KBM-7 (cell line): ENCODE measurements at places on chromosomes 5 and 9.
A peak's percentile ranks its signal among the peaks of the same experiment; 100 is the strongest.

DNA sequence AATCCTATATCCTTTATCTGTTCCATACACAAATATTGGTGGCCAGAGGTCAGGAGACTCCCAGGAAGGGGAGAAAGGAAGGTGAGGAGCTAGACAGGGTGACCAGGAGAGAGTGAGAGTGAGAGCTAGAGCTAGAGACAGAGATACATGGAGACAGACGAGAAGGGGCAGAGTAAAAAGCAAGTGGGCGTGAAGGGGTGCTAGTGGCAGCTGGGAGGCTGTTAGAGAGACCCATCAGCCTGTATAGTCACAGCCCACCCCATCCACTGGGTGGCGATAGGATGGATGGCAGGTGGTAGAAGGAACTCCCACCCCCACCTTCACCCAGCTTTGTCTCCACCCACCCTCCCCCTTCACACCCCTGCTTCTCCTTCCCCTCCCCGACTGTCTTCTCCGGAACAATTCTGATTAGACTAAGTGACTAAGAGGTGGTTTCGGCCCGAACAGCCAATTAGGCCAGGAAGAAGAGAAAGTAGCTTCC lies 32.8 kb downstream of the PCDH1 start:
- DNase-seq = no peak

DNA sequence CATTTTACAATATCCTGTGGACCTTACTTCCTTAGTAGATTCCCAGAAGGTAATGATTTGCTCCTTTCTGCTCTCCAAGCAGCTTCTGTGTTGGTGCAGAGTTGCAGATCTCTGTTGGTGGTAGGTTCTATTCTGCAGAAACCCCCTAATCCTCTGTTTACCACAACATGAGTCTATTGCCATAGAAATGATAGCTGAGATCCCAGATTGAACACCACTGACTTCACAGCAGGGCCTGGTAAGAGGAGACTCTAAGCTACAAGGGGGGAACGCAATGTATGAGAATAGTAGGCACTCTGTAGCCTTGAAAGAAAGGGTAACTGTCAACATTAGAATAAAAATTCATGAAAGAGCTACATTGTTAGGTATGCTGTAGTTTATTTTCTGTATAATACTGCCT lies 59.5 kb downstream of the MUSK start:
- no peak for DNase-seq

DNA sequence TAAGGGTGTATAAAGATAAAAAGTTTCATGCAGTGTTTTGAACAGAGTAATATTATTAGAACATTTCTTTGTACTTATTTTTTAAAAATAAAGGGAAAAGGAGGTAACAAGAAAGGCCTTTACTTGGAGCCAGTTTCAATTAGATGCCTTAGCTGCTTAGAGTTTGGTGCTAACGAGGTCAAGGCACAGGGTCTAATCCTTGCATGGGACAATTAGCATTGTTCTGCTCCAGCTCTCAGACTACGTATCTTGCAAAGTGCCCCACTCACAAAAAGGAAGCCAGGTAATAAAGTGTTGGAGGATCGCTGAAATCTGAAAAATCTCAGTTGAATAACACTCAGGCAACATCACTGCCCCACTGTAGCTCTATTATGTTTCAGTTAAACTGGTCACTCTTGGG lies 2011.3 kb downstream of the EFNA5 start:
- no peak for DNase-seq

DNA sequence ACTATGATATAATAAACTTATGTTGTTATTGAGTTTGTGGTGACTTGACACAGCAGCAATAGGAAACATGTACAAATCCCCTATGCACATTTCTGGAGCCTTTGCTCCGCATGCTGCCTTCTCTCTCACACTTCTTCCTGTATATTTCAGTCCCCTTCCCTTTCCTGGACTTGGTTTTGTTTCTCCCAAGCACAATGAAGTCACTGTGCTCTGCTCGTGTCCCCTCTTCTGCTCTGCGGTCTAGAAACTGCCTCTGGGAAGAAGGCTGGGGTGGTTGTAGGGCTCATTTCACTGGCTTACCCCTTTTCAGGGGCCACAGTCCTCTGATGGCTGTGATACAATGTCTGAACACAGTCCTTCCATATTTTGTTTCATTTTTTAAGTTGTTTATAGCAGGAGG lies 15.7 kb upstream of the FGD3 start:
- no peak for DNase-seq

- DNase-seq = no peak
These were observed 33.4 kb downstream of the ARHGAP26 start for GRCh38 chr5:142803428-142804125.

GRCh38 chr9:35717132-35717870 lies 14.7 kb downstream of the TLN1 start:
- DNase-seq = no peak

DNA sequence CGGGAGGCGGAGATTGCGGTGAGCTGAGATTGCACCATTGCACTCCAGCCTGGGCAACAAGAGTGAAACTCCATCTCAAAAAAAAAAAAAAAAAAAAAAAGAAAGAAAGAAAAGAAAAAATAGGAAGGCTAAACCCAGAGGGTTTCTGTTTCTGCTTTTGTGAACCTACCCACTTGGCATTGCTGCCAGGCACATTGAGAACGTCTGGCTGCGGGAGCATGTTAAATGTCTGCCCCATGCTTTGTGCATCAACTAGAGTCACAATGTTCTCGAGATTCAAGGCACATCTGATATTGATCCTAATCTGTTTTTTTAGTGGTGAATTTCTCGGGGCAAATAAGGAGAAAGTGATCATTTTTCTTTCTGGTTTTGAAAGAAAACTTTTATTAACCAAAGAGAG lies 2.8 kb downstream of the SLC25A25 start:
- no peak for DNase-seq

- DNase-seq = no peak
These were observed 612.5 kb downstream of the EFNA5 start for GRCh38 chr5:107058235-107058634.

DNA sequence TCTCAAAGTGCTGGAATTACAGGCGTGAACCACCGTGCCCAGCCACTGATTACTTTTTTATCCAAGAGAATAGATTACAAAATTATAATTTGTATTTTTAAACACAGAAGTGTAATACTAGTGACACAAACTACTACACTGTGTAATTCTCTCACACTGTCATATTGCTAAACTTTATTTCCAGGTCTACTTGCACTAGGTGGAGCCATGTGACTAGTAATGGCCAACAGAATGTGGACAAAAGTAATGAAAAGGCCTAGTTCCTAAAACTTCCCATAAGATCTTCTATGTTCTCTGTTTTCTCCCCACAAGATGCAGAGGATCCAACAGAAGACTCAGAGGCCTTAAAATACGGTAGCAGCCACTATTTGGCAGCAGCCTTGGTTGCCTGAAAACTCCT lies 27.3 kb downstream of the NADK2 start:
- no peak for DNase-seq

DNA sequence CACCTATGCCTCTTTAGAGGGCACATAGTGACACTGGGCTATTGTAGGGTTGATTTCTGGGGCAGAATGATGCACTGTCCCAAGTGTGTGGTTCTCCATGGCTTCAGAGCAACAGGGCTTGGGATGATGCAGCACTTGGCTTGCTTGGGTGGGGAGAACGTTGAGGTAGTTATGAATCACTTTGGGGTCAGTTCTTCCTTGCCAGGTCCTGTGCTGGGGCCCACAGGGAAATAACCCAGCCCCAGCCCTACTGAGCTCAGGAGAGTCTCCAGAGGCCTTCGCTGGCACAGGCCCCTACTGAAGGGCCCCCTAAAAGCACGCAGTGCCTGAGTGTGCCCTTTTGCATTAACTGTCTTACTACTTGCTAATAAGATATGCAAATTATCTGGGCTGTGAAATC lies 24.2 kb downstream of the JADE2 start:
- no peak for DNase-seq

GRCh38 chr5:116532762-116533525 lies 41.7 kb downstream of the SEMA6A start:
- DNase-seq = no peak

- DNase-seq = no peak
These were observed 74.8 kb downstream of the NR3C1 start for GRCh38 chr5:143328589-143329220.

- DNase-seq = no peak
These were observed 171.1 kb downstream of the DOCK2 start for GRCh38 chr5:169808118-169808581.

DNA sequence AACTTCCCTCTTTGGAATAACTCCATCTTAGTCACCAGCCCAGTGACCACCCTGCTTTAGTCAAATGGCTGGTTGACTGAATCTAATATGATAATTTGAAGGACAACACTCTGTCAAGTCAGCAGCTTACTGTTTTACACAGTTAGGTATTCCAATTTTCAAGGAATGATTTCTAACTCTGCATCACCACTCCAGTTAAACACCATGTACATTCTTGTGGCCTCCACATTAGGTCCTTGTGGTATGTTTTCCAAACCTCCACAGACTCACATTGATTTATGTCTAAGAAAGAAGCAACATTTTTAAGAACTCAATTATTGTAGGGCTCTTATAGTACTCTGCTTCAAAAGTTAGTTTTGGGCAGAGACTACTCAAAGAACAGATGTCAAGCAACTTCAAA lies 110.7 kb downstream of the TLE1 start:
- DNase-seq = no peak

DNA sequence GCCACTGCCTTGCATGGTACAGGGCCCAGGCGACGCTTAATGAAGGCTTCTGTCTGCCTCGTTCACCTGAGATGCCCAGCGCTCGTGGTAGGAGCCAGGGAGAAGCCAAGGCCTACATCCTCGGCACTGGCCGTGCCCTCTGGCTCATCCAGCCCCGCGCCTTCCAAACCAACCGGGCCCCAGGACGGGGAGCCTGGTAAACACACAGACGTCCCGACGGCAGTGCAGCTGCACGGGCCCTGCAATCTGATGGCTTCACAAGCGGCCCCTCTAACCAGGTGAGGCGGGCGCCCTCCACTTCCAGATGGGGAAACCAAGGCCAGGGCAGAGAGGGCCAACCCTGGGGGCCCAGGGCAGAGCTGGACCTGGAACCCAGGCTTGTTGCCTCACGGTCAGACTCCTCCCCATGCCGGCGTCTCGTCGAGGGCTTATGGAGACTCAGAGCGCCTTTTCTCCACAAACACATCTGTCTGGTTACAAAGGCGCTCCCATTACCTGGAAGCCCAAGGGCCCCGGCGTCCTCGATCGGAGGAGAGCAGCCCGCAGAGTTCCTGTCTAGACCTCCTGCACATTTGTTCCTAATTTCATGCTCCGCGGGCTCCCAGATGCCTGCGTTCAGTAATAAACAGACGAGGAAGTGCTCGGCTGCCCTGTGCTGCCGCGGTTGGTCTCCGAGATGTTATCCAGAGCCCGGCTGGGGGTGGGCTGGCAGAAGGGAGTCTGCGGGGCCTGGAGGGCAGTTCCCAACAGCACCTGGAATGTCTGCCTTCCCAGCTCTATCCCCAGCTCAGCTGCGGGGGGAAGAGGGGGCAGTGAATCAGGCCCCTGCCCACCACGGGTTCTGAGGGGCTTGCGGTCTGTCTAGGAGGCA lies 23.5 kb downstream of the FAM163B start:
- peak; percentile 38 for DNase-seq

- DNase-seq = no peak
These were observed 2.3 kb downstream of the ACSL6 start for GRCh38 chr5:132008961-132009680.

GRCh38 chr5:128966375-128966774 lies 1.1 kb downstream of the SLC27A6 start:
- DNase-seq = no peak

DNA sequence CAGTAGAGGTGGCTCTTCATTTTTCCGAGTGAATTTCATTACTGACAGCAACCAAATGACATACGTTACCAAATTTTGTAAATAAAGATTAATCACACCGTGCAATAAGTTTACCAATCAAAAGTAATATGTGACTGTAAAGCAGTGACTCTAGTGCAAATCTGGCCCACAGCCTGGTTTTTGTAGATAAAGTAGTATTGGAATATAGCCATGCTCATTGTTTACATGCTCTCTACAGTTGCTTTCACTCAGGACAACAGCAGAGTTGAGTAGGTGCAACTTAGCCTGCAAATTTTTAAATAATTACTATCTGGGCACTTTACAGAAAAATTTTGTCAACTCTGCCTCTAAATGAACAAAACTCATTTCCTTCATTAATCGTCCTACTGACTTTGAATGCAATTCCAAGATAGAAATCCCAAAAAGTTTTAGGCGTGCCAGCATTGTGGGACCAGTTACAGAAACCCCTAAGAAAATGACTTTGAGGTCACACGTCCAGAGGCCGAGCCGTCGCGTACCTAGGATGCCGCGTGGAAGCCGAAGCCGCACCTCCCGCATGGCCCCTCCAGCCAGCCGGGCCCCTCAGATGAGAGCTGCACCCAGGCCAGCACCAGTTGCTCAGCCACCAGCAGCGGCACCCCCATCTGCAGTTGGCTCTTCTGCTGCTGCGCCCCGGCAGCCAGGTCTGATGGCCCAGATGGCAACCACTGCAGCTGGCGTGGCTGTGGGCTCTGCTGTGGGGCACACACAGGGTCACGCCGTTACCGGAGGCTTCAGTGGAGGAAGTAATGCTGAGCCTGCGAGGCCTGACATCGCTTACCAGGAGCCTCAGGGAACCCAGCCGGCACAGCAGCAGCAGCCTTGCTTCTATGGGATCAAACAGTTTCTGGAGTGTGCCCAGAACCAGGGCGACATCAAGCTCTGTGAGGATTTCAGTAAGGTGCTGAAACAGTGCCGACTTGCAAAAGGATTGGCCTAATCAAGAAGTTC lies 180.7 kb upstream of the TLE4 start:
- no peak for DNase-seq

DNA sequence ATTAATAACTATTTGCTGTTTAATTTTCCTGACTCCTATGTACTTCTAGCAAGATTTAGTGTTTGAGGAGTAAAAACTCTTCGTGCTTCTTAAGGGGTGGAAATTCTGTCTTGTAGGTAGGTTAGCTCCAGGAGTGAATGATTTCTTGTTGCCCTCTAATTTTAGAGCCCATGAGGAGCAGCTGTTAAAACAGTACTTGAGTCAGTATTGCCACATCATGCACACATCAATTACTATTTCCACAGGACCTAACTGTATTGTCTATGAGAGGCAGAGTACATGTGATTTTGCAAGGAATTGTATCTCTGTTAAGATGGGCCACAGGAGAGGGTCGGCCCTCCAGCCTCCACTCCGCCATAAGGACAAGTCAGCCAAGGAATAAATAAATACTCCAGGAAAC lies 91.2 kb downstream of the PDZD2 start:
- no peak for DNase-seq

- no peak for DNase-seq
These were observed 10.9 kb downstream of the IL12B start for GRCh38 chr5:159319363-159319762.

DNA sequence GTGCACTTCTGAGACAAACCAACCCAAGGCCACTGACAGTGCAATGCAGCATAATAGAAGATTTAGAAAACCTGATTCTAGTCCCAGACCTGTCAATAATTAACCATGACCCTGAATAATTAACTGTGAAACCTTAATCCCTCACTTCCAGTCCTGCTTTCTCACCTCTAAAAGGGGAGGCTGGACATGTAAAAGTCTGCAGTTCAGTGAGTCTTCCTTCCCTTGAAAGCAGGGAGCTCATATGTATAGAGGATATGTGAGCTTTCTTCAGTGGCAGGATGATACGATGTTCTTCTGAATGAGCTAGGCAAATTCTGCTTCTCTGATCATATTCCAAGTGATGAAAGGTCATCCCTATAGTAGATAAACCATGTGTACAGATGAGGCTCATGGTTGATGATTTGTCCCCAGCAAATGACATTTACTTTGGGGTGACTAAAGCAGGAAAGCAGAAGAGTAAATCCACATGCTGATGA lies 2.9 kb downstream of the KCNV2 start:
- no peak for DNase-seq
